Brain pericyte (primary cell): ENCODE measurements at places on chromosomes 7 and 10.

GRCh38 chr10:22619101-22619500 is 95.3 kb downstream of the PIP4K2A start:
- no peak for DNase-seq

DNA sequence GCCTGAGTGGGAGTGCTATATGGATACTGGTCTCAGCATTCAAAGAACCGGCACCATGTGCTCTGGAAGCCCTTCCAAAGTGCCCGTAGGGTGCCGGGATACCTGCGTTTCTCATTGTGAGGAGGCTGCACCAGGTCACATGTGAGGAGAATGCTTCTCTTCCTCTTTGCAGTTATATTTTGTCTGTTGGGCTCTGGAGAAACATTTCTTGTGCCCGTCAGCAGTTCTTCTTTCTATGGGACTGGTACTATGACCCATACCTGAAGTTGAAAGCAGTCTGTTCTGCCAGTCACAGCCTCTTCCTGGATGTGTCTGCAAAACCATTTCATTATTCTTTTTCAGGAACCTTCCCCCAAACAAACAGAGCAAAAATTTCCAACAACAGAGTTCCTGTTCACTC is 465.0 kb downstream of the SUGCT start:
- no peak for DNase-seq

GRCh38 chr10:17092986-17093803 is 36.4 kb downstream of the CUBN start:
- DNase-seq, result no peak

- peak; percentile 80 for DNase-seq
These were observed 120.6 kb downstream of the PRPF18 start for GRCh38 chr10:13707156-13707881.

DNA sequence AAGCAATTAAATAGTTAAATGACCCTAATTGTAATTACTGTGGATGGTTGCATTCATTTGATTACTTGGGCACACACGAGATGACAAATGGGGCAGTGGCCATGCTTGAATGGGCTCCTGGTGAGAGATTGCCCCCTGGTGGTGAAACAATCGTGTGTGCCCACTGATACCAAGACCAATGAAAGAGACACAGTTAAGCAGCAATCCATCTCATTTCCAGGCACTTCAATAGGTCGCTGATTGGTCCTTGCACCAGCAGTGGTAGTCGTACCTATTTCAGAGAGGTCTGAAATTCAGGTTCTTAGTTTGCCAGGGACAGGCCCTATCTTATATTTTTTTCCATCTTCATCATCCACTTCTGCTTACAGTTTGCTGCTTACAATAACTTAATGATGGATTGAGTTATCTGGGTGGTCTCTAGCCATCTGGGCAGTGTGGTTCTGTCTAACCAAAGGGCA is 8.3 kb downstream of the PCBD1 start:
- no peak for DNase-seq

DNA sequence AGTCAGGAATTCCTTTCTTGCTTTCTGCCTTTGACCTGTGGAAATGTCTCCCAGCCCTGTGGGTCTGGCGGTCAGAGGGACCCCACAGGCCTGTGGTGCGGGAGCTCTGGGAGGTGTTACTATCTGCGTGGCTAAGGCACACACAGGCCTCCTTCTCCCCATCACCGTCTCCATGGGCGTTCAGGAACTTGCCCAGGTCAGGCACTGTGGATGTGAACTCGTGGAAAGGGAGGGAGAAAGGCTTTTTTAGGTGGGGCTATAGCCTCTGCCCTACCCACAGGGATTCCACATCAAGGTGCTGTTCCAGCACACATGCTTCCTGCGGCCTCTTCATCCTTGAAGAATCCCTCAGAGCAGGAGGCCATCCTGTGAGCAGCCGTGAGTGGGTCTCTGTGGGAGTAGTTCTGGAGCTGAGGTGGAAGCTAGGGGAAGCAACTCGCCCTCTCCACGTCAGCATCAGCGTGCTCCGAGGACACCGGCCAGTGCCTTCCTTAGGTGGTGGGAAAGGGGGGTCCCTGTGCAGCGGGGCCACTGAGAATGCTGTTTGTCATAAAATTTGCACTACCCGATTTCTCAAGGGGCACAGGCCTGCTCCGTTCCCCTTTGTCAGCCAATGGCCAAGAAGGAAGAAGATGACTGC is 7.5 kb upstream of the ATP6V0E2 start:
- no peak for DNase-seq

GRCh38 chr10:76318211-76318610 is 886.8 kb downstream of the LRMDA start:
- DNase-seq, result no peak

DNA sequence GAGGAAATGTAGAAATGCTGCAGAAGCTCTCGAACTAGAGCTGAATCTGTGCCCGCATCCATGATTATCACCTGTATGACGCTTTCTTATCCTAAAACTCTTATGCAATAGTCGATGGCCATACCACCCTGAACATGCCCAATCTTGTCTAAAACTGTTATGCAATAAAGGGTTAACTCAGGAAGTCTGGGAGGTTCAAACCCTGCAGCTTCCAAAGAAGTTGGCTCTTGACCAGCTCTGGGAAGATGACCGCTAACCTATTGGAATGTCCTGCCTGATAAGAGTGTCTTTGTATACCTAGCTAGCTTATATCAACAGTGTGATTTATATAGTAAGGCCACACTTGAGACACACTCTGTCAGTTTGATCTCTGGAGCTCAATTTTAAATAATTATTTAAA is 3.4 kb upstream of the C10orf88 start:
- DNase-seq, result no peak

DNA sequence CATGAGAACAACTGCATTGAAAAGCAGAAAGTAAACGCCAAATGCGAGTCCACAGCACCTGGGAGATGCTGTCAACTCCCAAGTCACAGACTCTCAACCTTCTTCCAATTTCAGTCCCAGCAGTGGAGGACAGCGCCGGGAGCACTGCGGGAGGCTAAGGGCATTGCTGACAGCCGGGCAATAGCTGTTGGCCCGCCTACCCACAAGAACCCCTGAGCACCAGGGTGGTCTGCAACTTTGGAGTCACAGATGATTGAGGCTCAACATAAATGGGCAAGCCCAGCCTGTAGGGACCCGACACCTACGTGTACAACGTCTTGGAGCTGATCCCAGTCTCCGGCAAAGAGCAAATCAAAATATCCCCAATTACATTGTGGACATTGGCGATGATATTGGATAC is 262.9 kb downstream of the TCERG1L start:
- DNase-seq, result no peak

DNA sequence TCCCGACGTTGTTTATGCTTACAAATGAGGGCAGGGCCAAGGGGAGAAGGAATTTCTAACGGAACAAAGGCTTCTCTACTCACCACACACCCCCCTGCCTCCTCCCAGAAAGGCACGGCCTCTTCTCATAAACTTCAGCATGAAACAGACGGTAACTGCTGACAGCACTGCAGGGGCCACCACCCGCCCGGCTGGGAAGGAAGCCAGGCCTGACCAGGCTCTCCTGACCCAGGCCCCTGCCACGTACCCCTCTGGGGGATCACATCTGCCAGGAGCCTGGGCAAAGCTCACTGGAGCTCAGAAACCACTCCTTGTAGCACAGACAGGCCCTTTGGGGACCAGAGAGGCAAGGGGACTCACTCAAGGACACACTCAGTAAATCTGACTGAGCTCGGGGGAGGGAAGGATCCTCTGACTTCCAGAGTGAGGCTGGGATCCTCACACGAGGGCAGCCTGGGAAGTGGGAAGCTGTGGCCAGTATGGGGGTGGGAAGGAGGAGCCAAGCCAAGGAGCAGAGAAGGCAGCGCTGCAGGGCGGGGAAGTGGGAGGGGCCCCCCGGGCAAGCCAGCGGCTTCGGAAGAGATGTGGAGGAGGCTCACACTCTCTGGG is 46.1 kb downstream of the ZCCHC24 start:
- peak; percentile 98 for DNase-seq

DNA sequence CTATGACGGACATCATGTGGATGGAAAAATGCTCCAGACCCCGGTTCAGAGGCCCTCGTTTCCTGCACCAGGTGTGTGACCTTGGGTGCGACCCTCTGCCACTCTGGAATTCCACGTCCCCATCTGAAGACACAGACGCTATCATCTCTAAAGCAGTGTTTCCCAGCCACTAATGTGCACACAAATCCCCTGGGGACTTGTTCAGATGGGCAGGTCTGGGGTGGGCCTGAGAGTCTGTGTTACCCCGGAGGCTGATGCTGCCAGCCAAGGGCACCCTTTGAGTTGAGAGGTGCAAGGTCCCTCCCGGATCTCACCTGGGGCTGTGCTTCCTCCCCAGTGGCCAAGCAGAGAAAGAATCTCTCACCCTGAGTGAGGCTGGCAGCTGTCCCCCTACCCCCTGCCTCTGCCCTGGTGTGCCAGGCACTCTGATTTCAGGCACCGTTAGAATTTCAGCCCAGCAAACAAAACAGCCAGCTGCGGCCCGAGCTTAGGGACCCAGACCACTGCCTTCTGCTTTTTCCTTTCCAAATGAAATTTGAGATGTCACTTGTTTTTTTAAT is 90.0 kb downstream of the SLIT1 start:
- no peak for DNase-seq

DNA sequence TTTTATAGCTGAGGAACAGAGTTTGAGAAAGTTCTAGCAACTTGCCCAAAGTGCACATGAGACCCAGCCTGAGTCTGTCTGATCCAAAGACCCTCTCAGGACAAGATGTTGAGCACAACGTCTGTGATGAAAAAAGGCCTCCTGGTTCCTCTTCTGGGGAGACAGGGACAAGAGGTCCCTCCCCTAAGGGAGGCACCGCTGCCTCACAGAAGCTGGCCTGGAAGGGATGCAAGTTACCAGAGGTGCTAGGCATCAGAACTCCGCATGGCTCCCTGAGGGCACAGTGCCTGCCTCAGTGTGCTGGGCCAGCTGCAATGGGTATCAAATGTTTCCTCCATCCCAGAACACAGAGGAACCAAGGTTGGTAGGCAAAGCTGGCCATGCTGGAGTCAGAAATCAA is 302.4 kb downstream of the GRID1 start:
- DNase-seq, result no peak

GRCh38 chr10:3925184-3925583 is 140.2 kb upstream of the KLF6 start:
- no peak for DNase-seq

DNA sequence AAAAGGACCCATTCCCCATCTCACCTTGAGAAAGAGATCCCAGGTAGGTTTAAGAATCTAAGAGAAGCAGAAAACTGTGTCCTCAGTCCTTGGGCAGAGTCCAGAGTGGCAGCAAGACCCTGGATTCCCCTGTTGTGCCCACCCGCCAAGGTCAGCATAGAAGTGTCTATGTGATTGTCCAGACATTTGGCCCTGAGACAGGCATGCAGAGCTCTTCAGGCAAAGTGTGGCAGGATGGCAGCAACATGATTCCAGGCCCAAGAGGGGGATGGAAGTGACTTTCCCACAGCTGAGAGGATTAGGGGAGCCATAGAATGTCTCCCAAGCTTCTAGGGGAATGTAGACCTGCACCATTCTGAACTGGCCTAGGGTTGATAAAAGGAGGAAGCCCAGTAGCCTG is 39.1 kb upstream of the OPALIN start:
- DNase-seq, result no peak

GRCh38 chr7:68176974-68177373 is 1180.3 kb downstream of the TYW1 start:
- no peak for DNase-seq

GRCh38 chr7:129354428-129355157 is 79.6 kb upstream of the STRIP2 start:
- DNase-seq, result no peak

GRCh38 chr7:141306081-141306480 is 232.2 kb downstream of the TMEM178B start:
- no peak for DNase-seq

- no peak for DNase-seq
These were observed 58.6 kb downstream of the ZMIZ1 start for GRCh38 chr10:79127151-79127961.

DNA sequence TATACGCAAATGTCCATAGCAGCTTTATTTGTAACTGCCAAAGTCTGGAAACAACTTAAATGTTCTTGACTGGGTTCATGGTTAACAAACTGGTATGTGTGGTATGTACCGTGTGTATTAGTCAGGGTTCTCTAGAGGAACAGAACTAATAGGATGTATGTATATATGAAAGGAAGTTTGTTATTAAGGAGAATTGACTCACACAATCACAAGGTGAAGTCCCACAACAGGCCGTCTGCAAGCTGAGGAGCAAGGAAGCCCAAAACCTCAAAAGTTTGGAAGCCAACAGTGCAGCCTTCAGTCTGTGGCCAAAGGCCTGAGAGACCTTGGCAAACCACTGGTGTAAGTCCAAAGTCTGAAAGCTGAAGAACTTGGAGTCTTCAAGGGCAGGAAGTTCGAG is 66.8 kb downstream of the TMEM168 start:
- no peak for DNase-seq

DNA sequence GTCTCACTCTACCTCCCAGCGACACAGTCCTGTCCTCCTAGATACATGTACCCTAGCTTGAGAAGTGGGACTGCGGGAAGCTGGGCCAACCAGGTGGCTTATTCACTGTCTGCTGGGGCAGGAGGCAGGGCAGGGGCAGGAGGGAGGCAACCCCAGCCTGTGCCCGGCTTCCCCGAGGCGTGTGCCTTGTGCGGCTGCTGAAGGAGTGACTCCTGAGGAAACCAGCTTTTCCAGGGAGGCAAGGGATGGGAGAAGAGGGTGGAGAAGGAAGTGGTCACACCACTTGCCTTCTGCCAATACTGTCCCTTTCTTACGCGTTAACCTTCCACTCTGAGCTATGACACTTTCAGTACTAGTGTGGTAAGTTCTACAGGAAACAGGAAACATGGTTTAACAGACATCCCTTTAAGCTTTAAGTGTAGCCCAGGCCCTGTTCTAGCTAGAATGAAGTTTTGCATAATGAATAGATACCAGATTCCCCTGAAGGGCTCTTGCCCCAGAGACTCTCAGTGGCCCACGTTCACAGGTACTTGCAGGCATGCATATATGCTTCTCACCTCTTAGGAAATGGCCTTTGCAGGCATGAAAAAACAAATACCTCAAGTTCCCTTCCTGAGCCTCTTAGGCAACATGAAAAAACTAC is 40.6 kb downstream of the SYPL1 start:
- DNase-seq, result no peak

- DNase-seq, result no peak
These were observed 25.5 kb upstream of the TSPAN33 start for GRCh38 chr7:129118976-129119375.

DNA sequence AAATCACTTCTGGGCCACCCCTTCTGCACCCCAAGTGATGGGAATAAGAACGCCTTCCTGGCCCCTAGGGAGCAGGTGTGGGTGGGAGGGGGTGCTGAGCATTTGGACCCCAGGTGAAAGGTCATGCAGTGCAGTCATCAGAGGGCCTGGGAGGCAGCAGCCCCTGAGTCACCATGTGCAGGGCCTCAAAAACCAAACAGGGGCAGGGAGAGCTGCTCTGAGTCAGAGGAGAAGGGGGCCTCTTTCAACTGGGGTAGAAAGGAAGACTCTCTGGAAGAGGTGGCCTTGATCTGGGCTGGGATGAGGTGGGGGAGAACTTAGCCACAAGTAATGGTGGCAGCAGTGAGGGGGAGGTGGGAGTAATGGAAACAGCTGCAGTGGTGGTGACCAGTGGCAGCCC is 164.3 kb downstream of the BUB3 start:
- no peak for DNase-seq

- no peak for DNase-seq
These were observed 11.2 kb upstream of the GSTK1 start for GRCh38 chr7:143252006-143252405.
